ENCODE measurements at places on chromosomes 6 and 20.

- DNase-seq = no peak
These were observed 15.5 kb downstream of the RTF2 start for GRCh38 chr20:56483970-56484369.

DNA sequence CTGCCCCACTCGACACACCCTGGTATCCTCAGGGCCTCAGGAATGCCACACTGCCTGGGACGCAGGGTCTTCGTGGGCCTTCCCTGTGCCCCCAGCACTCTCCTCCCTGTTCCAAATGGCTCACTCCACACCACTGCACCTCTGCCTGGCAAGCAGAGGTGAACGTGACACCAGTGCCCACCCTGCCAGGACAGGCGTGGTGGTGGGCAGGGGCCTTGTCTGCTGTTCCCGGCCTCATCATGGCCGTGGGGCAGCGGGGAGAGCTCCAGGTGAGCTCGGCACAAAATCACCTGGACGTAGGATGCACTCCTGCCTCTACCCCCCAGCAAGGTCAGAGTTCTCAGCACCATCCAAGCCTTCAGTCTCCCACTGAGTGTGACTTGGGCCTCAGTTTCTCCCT lies 202.4 kb downstream of the SMOC2 start:
- no peak for DNase-seq

DNA sequence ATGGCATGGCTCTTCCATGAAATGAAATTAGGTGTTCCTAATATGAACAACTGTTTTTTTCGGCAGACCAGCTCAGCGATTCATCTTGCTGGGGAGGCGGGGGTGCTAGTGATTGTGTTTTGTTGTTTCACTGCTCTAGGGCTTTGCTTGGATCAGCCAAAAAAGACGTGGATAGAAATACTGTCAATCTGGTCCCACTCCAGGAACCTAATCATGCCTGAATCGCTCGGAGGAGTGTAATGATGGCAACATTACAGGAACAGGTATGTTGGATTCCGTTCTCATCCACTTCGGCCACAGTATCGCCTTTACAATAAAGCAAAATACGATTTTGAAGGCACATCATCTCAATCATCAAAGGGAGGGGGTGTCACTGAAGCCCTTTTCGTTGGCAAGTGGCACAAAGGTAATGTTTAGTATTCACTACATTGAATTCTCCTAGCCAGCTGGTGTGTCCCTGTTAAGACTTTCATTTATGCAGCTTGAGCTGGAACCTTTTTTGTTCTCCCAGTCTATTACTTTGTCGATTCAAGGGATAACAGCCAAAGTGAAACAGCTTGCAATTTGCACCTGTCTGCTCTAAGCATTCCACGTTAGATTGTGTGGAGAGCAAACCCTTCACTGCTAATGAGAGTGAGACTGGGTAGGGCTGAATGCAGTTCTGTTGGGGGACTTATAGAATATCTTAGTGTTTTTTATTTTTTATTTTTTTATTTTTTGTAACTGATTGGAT lies 477.7 kb downstream of the TFAP2A start:
- no peak for DNase-seq

DNA sequence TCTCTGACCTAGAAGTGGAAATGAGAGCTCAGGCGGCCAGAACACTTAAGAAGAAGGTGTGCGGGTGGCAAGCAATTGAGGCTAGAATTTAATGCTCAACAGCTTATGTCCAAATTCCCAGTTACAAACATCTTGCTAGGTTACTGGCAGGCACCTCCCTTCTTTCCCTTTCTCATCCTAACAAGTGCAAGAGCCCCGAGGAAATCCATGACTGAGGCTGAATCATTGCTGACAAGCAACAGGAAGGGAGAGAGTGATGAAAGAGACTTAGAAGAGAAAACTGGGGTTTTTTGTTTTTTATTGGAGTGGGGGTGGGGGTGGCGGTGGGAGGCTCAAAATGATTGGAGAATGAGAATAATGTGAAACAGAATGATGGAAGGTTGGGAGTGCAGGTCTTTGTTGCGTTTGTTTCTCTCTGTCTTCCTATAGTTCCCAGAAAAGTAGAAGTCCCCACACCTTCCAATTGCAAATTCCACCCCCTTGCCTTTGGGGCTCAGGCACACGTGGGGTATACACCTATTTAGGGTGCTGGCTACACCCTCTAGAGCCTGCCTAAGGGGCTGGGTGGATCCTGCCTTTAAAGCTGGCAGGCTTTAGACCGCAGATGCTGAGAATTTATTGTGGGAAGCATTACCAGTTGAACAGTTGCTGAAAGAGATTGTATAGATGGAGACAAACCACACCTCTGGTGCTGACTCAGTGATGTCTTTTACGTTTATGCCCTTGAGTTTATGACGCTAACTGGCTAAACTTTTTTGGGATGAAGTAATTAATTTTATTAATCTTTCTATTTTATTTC lies 1.4 kb downstream of the FAM83B start:
- no peak for DNase-seq

DNA sequence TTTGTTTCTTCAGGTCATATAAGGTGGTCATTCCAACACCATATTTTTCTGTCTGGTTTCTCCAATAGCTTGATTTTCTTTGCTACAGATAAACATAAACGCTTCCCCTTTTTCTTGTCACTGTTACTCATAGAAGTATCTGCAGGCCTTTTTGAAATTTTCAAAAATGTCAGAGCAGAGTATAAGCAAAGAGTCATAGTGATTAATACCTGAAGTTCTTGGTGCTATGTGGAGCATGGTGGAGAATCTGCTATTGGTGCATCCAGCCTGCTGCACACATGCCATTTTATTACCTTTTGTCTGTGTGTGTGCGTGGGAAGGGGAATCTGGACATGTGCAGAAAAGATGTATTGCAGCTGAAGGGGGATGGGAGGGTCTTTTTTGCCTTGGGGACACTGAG lies 19.7 kb downstream of the STX11 start:
- DNase-seq = no peak

DNA sequence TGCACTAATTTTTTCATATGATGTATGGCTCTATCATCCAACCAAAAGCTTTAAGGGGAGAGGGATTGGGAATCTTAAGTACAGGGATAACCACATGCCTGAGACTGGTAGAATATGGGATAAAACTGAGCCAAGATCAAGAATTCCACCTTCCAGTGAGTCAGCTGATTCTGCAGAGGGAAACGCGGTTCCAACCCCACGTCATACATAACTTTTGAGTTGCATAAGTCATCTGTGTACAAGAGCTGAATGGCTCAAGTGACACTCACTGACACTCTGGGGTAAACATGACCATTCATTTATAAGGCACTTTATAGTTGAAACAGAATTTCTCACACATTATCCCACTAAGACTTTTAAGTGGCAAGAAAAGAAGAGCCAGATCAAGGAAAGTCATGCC lies 16.4 kb downstream of the TRIM27 start:
- no peak for DNase-seq

DNA sequence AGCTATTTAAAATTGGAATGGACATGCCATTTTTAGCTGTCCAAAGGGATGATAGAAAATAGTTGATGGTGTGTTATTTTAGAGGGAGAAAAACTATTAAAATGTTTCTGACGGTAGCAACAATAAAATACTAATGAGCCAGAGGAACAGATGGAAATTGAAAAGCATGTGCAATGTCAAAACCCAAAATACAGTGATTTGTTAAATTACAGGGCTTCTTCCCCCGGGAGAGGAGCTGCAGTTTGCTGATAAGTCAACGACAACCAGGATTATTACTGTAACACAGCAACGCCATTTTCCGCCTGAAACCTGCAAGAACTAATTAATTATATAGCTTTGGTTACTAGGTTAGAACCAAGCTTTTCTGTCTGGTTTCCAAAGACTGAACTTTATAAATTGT lies 179.6 kb upstream of the SPTLC3 start:
- DNase-seq = no peak
